Activated CD4-positive, alpha-beta T cell treated with anti-CD3 and anti-CD28 coated beads, Interleukin-2, Interleukin-4, amounts not matched to agents 100 ng/mL and 50 ng/mL, durations not matched to agents 16 hours and 8 hours (primary cell): ENCODE measurements at places on chromosomes 11 and 22.
A peak's percentile ranks its signal among the peaks of the same experiment; 100 is the strongest.

- DNase-seq = no peak
These were observed 200.9 kb downstream of the KIF18A start for GRCh38 chr11:27907091-27907490.

- no peak for DNase-seq
These were observed 867.1 kb downstream of the BRD1 start for GRCh38 chr22:48960576-48960975.

DNA sequence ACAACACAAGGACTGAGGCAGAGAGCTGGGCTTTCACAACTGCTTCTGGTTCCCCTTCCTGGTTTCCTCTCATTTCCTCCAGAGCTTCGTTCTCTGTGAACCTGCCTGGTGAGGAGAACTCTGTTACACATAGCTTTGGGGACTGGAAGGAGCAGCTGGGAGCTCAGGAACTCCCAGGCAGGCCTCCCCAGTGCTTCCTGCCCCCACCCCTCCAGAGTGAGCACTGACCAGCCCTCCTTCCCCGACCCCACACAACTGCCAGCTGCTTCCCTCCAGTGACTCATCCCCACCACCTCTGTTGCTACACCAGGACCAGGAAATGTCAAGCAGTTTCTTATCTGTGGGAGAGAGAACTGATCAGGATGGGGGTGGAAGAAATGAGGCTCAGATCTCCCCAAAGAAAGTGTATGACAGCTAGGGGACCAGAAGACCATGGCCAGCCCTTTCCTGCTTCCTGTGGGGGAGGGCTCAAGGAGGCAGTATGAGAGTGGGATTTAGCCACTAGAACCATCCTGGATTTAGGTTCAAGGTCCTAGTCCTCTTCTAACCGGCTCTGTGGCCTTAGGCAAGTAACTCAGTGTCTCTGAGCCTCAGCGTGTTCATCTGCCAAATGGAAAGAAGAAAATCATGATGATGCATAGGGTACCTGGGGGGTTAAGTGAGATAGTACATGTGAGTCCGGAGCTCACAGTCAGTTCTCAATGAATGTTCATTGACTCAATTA is 4.5 kb upstream of the TP53I11 start:
- no peak for DNase-seq

GRCh38 chr22:44080936-44081861 is 57.1 kb downstream of the PARVB start:
- DNase-seq = peak; percentile 70

GRCh38 chr11:81497202-81497804 is 1236.4 kb downstream of the FAM181B start:
- DNase-seq = peak; percentile 50

DNA sequence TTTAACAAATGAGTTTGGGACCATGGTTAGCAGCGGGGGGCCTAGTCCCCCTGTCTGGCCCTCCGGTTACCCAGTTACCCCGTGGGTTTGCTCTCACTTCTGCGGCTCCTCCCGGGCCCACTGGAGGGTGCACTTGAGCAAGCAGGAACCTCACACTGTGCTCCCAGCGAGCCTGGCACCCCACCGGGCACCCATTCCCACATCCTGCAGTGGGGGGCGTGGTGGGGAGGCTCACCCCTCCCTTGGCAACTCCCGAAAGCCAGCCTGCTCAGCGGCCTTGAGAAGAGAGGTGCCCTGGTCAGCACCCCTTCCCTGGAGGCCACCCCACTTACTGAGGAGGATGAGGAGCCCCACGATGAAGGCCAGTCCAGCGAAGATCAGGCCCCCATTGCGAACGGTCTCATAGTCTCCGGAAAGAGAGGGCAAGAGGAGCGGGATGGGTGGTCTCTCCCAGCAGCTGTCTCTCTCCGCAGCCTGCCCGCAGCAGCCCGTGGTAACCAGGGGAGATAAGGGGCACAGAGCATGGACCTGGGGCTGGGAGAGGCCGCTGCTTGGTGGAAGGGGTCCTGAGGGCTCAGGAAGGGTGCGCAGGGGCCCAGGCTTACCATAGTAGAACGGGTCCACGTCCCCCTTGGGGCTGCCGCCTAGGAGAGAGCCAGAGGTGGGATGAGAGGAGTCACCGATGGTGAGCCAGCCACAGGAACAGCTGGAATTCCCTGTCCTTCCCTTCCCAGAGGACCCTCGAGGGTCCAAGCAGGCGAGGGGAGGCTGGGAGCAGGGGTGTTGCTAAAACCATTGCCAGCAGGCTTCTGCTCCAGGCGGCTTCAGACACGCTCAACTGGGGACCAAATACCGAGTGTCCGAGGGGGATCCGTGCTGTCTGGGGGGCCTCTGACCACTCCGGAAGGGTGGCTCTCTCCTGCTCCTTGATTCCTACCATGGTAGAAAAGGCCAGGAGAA is 2.2 kb downstream of the FXYD2 start:
- peak; percentile 47 for DNase-seq

DNA sequence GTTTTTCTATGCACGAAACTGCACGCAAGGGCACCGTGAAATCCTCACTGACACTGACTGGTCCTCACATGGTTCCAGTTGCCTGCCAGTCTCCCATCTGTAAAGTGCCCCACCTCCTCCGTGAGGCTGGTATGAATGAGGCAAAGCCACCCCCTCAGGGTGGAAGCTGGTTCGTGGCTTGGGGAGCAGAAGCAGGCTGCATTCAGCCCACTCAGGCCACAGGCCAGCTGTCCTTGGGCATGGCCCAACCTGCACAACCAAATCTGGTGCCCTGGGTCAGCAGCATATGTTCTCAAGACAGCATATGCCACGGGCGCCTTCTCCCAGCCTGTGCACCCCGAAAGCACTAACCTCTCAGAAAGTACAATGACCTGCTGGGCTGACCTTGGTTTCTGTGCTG is 29.3 kb downstream of the SERPINH1 start:
- DNase-seq = no peak

GRCh38 chr11:66646828-66647227 is 8.3 kb downstream of the RBM4 start:
- DNase-seq = no peak

GRCh38 chr11:116185551-116185950 is 587.2 kb downstream of the BUD13 start:
- DNase-seq = no peak

- DNase-seq = no peak
These were observed 70.3 kb downstream of the TRIM29 start for GRCh38 chr11:120067438-120068113.

- DNase-seq = no peak
These were observed 22.0 kb downstream of the AMPD3 start for GRCh38 chr11:10476927-10477689.

- DNase-seq = no peak
These were observed 45.8 kb upstream of the TH start for GRCh38 chr11:2217211-2218030.

DNA sequence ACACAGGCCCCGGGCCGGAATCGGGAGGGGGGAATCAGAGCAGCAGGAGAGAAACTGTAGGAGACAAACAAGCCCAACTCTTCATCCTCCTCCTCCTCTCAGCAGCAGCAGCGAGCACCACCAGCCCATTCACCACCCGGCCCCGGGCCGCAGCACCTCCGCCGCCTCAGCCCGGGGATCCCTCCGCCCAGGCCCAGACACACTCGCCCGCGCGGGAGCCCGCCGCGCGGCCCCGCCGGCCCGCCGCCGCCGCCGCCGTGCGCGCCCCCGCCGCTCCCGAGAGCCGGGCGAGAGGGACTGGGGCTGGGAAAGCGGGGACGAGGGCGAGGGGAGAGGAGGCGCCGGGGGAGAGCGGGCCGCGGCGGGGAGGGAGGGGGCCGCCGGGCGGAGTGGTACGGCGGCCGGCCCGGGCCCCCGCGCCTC is at the start of gene PHF21A:
Gene PHF21A (minus strand): TSS at position 154 of the 423 bp plus-strand sequence. CDS start 37,235 bp downstream, outside the sequence.
- DNase-seq = peak; percentile 91

- no peak for DNase-seq
These were observed 628.6 kb upstream of the KIRREL3 start for GRCh38 chr11:127629200-127629599.

DNA sequence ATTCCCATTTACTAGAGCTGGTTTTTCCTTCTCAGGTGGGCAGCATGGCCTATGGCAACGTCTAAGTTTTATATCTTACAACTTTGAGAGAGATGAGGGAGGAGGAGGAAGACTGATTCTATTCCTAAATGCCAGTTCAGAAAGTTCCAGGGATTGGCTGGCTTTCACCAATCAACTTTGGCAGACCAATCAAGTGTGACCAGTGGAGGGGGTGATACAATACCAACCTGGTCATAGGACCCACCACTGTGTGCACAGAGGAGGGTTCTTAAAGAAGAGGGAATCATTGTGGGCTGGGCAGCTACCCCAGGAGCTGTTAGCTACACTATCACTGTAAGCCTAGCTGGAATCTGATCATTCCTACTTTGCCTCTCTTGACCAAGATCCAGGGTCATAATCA is 8.1 kb downstream of the DIXDC1 start:
- DNase-seq = no peak

- no peak for DNase-seq
These were observed 385.7 kb downstream of the AASDHPPT start for GRCh38 chr11:106463154-106463553.

DNA sequence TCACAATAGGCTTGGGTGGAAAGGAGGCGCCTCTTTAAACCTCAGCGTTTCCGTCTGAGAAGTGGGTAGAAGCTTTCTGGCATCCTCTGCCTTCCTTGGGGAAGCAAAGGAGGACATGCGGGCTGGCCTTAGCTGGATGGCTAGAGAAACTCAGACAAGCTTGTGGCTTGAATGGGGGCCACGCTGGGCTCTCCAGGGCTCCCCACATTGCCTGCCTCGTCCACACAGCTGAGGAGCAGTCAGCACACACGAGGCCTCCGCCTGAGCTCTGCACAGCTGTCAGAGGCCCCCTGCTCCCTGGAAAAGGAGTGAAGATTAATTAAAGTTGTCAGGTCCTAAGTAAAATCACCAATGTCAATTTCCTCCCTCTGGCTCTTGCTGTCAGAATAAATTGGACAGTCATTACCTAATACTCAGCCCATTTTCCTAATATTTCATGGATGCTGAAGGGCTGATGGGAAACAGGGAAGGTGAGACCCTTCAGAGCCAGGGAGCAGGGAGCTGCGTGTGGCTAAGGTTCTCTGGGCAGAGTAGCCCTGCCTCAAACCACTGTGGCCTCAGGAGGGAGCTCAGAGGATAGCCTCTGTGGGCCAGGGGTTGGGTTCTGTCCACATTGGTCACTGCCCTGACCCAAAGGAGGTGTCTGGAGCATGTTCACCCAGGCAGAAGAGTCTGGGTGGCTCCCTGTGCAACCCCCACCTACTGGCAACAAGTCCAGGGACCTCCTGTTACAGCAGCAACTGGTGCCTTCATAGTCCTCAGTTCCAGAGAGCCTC is 118.3 kb upstream of the CD82 start:
- no peak for DNase-seq

DNA sequence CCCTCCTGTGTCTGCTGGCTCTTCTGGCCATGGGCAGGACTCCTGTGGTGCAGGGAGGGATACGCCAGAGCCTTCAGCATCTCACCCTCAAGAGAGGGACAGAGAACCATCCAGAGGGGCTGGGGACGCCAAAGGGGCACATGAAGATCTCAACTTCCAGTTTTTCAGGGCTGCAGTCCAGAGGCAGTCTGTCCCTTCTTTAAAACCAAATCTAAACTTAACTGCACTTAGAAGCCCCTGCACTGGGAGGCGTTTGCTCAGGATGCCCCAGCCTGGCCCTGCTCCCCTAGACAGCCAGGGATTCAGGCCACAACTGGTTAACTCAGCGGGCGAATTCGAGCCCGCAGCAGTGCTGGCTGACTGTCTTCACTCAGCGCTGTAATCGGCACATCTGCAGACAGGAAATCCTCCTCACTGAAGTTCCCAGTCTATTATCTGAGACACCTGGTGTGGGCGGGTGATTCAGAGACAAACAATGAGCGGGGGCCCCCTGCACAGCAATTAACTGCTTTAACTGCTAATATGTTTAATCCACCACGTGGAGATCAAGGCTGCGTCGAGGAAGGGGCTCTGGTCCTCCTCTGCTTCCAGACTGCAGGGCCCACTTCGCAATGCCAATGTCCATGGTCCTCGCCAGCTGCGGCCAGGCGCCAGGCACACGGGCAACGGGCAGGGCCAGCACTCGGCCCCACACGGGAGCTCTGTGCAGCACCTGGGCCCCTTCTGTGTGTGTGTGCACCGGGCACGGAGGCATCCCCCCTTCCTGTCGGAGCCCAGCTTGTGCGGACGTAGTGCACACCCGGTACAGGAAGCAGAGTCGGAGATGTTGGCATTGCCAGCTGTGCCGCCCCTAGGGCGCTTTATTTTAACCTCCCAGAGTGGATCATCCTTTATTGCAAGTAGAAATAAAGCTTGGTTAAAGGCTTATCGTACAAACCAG is 36.9 kb upstream of the GNB1L start:
- DNase-seq = peak; percentile 79

GRCh38 chr11:123798079-123798478 is 8.1 kb downstream of the OR6M1 start:
- DNase-seq = no peak
